Dorsolateral prefrontal cortex (tissue), 122 donors: ENCODE measurements at places on chromosomes 12 and 14. TPM values are rescaled to one million over a fixed set of nuclear protein-coding genes. Genes with fewer than 3 reads are reported as not detected.

- DNase-seq: no peak
Measured at GRCh38 chr12:15404485-15404884, 82.2 kb downstream of the PTPRO start.

Gene RNASE4
- total RNA-seq: 8.6 TPM

- DNase-seq: no peak
Measured at GRCh38 chr12:106227641-106228319, 20.0 kb downstream of the CKAP4 start.

Gene INHBE
- total RNA-seq: not detected

GRCh38 chr12:127542931-127543330 is 724.0 kb upstream of the TMEM132C start:
- no peak for DNase-seq

GRCh38 chr12:53465679-53466078 is 13.8 kb downstream of the PCBP2 start:
- DNase-seq: no peak

Gene IKZF4
- total RNA-seq: 16.5 TPM

Gene GUCY2C
- not detected for total RNA-seq

GRCh38 chr12:8696442-8697090 is 1.2 kb upstream of the RIMKLB start:
- DNase-seq: no peak

- peak; percentile 76 for DNase-seq
Measured at GRCh38 chr14:70188659-70189455, at the start of gene SLC8A3. Gene SLC8A3, minus strand, starts transcription at chr14:70188951. Its CDS starts 20,529 bp downstream, at chr14:70168422.

DNA sequence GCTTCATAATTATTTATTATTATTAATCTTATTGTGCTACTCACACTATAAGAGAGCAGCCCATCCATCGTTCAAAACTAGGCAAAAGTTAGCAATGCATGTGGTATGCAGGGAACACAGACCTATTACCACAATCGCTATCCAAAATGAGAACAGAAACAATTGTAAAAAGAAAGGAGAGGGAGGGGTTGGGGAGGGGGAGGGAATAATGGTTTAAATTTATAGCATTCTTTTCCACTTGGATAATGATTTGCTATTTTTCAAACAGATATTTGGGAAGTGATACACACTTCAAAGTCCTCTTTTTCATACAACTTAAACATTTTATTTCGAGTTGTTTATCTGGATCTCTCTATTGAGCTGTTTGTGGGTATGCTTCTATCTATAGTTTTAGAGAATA is 248.6 kb upstream of the SOX5 start:
- DNase-seq: no peak

Gene LMO3
- 319 TPM for total RNA-seq

DNA sequence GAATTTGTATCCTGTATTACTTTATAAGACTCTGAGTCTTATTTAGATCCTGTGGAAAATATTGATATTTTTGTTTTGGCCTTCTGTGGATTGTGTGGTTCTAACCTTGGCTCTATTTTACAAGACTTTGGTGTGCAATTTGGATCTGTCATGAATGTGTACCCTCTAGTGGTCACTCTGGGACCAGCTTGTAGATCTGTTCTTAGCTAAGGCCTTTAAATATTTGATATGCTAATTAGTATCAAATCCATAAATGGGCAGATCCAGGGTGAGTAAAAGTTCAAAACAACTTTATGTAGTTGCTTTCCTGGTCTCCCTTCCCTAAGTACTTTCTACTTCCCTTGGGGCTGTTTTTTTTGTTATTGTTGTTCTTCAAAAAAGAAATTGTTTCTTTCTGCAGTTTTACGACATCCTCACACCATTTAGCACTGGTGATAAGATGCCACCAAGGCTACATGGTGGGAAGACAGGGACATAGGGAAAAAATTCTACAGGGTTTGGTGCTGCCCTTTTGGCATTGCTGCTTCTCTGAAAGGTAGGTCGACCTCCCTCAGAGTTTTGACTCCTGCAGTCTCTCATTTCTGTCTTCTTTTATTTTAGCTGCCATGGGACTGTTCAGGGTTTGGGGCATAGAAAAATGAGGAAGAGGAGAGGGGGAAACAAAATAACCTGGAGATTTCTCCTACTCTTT is 238.5 kb downstream of the GPHN start:
- no peak for DNase-seq

Gene DNAJC22
- 4.6 TPM for total RNA-seq

GRCh38 chr12:105256011-105256410 is 20.0 kb upstream of the APPL2 start:
- no peak for DNase-seq

Gene CCDC38
- total RNA-seq: not detected

Gene KICS2
- total RNA-seq: 15.1 TPM

Gene MYF5
- total RNA-seq: not detected

GRCh38 chr14:76121089-76121748 is 30.5 kb upstream of the GPATCH2L start:
- DNase-seq: no peak

Gene PLBD1
- 2.2 TPM for total RNA-seq

GRCh38 chr14:22084393-22085281 is 411.0 kb upstream of the OR4E1 start:
- DNase-seq: no peak

Gene INSM2
- 3.4 TPM for total RNA-seq

Gene RIMBP2
- 89.3 TPM for total RNA-seq

GRCh38 chr12:6703631-6704030 is 3.0 kb upstream of the PIANP start:
- DNase-seq: no peak

- DNase-seq: peak; percentile 48
Measured at GRCh38 chr12:32501835-32502333, 102.5 kb downstream of the FGD4 start.

DNA sequence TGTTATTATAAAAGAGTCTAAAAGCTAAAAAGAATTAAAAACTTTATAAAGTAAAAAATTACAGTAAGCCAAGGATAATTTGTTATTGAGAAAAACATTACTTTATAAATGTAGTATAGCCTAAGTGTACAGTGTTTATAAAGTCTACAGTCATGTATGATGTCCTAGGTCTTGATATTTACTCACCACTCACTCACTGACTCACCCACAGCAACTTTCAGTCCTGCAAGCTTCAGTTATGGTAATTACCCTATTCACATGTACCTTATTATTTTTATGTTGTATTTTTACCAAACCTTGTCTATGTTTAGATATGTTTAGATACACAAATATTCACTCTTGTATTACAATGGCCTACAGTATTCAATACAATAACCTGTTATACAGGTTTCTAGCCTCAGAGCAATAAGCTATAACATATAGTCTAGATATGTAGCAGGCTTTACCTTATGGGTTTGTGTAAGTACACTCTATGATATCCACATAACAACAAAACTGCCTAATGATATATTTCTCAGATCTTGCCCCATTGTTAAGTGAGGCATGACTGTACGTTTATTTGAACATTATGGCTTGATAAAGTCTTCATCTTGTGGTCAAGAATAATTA is 113.7 kb upstream of the KITLG start:
- no peak for DNase-seq

Gene AKAP6
- total RNA-seq: 321 TPM

DNA sequence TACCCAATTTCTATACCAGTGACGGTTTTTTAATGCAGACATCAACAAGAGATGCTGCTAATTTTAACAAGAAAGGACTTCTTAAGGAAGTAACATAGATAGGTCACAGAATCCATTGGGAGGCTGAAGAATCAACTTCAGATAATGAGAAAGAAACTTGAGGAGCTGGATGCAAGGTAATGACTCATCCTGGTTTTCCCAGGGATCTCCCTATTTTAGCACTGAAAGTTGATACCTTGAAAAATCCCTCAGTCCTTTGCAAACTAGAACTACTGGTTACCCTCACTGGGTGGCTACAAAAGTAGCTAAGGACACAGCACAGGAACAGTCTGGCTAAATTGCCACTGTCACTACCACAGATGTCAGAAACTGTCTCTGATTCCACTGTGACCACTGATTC is 561.9 kb downstream of the FLRT2 start:
- DNase-seq: no peak

DNA sequence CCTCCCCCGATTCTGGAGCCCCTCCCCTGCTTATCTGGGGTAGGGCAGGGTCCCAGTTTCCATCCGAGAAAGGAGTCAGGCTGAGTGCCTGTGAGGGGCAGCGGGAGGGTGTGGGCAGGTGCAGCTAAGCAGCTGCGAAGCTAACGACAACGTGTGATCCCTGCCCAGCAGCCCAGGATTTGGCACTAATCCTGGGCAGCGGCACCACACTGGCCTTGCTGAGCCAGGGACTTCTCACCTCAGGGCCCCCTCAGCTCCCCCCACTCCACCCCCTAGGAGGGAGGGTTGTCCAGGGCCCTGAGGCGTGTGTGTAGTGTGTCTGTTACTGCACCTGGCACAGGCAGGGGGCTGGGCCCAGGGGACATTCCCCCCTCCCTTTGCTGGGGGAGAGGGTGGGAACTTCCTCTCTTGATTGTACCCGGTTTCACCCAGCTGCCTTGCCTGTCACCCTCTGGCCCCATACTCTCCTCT is 1.8 kb downstream of the SMIM41 start:
- DNase-seq: no peak

DNA sequence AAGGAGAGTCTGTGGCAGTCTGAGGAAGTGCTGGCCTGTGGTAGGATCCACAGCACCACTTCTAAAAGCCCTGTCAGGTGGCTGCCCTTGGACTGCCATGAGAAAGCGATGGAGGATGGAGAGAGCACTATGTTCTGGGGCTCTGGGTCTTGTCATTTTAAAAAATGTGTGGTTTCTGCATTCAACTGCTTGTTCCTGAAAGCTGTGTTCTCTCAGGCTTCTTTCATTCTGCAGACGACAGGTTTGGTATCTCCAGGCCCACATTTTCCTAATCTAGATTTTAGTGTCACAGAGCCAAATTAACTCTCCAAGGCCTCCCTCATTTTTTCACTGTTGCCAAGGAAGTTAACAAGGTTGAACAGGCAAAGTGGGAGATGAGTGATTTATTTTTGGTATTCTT is 10.5 kb downstream of the OVCH1 start:
- DNase-seq: no peak

GRCh38 chr12:123873793-123874192 is 98.8 kb downstream of the CCDC92 start:
- DNase-seq: no peak

Gene TCTN2
- 20.6 TPM for total RNA-seq

Gene NT5DC3
- total RNA-seq: 35.3 TPM

DNA sequence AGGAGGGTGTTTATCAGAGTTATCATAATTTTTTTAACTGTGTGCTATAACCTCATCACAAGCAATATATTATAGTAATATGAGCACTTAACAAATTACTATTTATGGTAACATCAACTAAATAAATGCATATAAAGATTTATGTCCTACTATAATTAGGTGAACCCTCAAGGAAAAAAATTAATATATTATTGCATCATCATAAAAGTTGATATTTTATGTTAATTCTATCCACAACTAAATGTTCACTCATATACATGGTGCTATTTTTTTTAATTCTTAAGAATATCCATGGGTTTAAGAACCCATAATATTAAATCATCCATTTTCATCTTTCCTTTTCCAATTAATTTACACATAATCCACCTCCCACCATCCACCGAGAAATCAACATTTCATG is 506.0 kb upstream of the USP15 start:
- no peak for DNase-seq

Gene ZBTB25
- total RNA-seq: 27.9 TPM

Gene PUS7L
- total RNA-seq: 21.6 TPM

DNA sequence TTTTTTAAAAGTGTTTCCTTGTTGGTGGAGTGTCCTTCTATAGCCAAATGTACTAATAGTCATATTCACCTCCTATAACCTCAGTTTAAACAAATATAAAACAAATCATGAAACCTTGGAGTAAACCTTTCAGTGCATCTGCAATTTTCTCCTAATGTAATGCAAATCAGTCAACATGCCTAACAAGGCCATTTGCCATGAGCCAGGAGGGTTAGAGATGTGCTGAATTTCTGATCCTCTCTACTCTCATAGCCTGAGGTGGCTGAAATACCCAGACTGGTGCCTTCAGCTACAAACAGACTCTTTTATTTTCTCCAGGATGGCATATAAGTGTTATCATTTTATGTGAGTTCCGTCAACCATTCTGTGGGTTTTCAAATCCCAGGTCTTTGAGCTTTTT is 908.1 kb downstream of the GALC start:
- no peak for DNase-seq

- DNase-seq: no peak
Measured at GRCh38 chr14:55477680-55478079, 37.3 kb upstream of the TBPL2 start.

- DNase-seq: no peak
Measured at GRCh38 chr14:57583396-57583795, 89.7 kb upstream of the CCDC198 start.

DNA sequence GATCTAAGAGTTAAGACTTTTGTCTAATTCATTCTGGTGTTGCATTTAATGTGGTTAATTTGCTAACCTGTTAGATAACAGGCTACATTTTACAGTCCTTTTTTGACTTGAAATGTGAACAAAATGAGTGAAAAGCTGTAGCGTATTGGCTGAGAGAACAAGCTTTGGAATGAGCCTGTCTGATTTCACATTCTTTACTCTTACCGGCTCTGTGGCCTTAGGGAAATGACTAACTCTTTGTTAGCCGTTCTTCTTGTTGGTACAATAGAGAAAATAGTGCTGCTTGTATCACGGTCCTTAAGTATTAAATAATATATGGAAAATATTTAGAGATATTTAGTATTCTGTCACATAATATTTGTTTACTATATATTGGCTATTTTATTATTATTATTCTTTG is 1.9 kb downstream of the MNAT1 start:
- DNase-seq: no peak

- DNase-seq: no peak
Measured at GRCh38 chr14:61881046-61881445, 118.8 kb downstream of the SNAPC1 start.

DNA sequence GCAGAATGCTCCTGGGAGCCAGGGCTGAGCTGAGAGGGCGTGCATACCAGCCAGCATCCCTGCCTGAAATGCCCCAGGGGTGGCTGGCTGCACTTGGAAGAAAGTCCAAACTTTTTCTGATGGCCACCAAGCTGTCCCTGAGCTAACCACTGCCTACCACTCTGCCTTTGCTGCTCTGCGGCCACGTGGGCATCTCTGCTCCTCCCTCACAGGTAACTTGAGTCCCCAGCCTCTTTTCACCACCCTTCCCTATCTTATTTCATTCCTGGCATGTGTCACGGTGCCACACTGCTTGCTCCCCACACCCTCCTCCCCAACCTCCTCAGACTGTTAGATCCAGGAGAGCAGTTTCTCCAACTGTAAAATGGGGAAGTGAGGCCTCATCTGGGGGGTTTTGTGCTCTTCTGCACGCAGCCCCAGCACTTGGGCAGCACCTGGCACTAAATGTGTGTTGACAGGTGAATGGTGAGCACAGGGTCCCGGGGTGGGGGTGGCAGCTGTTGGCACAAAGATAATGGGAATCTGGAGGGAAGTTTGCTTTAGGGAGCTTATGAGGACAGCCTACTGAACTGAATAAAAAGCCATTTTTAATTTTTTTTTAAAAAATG is 113.0 kb downstream of the GLT1D1 start:
- no peak for DNase-seq

- DNase-seq: no peak
Measured at GRCh38 chr12:67315661-67316060, 46.5 kb downstream of the CAND1 start.

- no peak for DNase-seq
Measured at GRCh38 chr14:23351681-23352505, 794 bp downstream of the SLC22A17 start.

GRCh38 chr14:90522571-90523191 is 125.9 kb downstream of the CALM1 start:
- DNase-seq: peak; percentile 50

- no peak for DNase-seq
Measured at GRCh38 chr14:105944632-105945610, 418.5 kb downstream of the TMEM121 start.
